Inflammatory macrophage (primary cell): ENCODE measurements at places on chromosomes 13 and 19.
A peak's percentile ranks its signal among the peaks of the same experiment; 100 is the strongest.

DNA sequence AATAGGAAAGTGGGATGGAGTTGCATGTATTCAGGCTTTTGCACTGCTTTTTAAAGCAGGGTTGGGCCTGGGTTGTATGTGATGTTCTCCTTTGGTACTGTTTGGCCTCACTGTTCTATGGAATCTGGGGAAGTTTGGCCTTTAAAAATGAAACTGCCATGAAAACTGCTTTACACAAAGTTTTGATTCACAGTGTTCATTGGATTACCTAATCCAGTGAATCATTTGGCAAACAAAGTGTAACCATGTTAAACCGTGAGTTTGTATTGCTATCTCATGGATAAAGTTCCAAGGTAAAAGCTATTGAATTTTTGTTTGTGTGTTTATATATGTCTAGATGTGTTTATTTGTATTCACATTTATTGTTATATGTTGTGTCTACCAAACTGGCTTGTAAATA, 1658.6 kb downstream of the OLFM4 start:
- DNase-seq, result no peak

GRCh38 chr19:51820011-51820410, 25.1 kb downstream of the FPR3 start:
- DNase-seq, result peak; percentile 77

- DNase-seq, result peak; percentile 7
These were observed at the start of gene PTPRS for GRCh38 chr19:5340637-5341447. PTPRS (minus strand) TSS chr19:5340812; CDS start chr19:5286140, 54,672 bp downstream.

DNA sequence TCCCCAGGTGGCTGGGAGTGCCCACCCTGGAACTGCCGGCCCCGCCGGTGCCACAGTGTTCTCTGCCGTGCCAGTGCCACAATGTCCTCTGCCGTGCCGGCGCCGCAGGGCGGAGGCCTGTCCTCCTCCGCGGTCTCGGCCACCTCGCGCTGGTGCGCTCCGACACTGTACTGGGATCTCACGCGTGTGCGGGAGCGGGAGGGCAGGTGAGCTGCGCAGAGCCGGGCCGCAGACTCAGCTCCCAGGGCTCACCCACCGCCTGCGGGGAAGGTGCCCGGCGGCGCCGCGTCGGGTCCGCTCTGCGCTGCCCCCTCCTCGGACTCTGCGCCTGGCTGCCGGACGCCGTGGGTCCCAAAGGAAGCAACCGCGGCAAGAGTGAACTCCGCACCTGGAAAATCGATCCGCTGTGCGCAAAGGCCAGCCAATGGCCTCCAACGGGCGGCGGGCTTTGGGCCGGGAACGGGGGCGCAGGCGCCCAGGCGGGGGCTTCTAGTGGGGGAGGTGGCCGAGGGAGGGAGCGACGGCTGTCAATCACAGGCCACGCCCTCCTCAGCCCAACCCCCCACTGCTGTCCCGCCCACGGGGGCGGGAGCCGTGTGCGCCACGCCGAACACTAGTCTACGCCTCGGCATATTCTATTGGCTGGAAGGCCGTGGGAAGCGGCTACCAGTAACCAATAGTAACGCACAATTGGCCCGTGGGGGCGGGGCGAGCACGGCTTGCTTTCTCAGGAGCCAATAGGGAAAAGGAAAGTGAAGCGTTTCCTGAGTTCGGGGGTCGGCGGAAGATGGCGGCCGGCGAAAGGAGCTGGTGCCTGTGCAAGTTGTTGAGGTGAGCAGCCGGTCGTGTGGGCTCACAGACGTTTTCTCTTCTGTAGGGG, at the start of gene ALG11:
Gene ALG11 (plus strand): TSS at position 767 of the 880 bp plus-strand sequence. CDS start 21 bp downstream, at position 788.
- DNase-seq, result peak; percentile 100

DNA sequence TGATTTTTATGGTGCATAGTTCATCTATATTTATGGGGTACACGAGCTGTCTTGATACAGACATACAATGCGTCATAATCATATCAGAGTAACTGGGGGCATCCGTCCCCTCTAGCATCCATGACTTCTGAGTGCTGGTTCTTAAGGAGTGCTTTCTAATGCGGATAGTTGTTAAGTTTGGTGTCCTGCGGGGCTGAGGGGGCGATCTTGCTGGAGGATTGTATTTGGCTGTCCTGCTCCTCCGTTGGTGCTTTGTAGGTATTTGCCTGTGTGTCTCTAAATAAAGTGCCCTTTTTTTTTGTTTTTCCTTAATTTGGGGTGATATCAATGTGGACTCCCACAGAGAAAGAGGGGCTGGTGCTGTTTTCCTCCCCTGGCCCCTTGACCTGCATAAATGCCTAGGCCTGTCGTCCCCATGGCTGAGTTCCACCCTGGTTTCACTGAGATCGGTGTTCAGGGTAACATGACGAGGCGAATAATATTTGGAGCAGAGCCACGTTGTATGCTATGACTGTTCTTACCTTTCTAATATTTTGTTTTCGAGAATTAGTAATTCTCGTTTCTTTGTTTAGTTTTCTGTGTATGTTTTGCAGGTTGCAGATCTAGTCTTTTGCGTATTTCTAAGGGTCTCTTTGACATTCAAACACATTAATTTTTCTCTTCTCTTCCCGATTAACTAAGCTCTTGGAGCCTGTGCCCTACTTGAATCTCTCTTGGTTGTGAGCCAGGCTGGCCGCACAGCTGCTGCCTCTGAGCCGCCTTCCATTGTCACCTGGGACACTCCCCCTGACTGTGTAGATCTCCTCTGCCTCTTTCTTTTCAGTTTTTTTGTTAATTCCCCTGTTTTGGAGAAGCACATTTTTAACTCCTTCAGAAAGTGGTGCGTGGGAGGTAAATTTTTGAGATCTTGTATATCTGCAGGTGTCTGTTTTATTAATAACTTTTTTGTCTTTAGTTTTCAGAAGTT, 100.3 kb downstream of the ARHGEF7 start:
- DNase-seq, result no peak

DNA sequence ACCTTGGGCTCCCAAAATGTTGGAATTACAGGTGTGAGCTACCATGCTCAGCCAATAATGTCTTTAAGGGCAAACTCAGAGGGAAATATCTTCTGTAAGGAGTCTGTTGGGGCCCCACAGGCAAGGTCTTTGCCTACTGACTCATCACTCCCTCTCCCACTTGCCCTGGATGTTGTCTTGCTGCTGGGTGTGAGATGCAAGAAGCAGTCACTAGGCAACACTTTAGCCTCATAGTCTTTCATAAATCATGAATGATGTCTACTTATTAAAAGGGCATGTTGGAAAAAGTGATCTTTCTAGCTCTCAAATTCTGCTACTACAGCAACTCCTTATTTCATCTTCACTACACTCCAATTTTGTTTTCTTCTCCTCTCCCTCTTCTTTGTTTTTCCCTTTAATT, 34.6 kb upstream of the SLC10A2 start:
- no peak for DNase-seq

DNA sequence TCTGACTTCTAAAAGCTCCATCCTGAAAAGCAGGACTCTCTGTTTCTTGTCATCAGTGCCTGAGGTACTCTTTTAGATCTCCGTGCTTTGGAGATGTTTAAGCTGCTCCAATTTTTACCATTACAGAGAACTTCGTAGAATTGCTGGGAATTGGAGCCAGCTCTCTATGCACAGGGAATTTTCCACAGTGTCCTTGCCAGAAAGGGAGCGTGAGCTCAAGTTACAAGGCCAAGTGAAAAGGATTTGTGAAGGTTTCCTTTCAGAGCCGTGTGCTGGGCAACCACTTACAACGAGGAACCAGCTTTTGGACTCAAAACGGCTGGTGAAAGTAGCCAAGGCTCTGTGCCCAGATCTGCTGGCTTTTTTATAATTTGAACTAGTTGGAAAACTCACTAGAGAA, 82.6 kb downstream of the NUFIP1 start:
- DNase-seq, result no peak

DNA sequence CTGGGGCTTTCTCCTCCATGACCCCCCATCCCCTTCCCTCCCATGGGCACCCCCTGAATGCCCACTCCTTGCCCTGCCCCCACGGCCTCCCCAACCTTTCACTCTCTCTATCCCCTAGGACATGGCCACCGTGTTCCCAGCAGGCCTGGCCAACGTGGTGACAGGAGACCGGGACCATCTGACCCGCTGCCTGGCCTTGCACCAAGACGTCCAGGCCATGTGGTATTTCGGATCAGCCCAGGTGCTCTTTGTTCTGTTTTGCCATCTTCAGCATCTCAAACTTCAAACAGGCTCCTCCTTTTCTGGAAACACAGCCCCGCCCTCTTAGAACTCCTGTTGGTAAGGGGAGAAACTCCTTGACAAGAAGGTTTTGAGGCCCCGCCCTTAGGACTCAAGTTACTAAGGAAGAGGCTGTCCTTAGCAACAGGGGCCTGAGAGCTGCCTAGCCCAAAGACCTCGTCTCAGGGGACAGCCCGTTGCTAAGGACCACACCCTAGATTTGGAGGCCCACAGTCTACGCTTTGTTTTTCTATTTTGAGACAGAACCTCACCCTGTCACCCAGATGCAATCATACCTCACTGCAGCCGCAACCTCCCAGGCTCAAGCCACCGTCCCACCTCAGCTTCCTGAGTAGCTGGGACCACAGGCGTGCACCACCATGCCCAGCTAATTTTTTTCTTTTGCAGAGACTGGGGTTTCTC, 5.1 kb upstream of the FLT3LG start:
- DNase-seq, result peak; percentile 66

DNA sequence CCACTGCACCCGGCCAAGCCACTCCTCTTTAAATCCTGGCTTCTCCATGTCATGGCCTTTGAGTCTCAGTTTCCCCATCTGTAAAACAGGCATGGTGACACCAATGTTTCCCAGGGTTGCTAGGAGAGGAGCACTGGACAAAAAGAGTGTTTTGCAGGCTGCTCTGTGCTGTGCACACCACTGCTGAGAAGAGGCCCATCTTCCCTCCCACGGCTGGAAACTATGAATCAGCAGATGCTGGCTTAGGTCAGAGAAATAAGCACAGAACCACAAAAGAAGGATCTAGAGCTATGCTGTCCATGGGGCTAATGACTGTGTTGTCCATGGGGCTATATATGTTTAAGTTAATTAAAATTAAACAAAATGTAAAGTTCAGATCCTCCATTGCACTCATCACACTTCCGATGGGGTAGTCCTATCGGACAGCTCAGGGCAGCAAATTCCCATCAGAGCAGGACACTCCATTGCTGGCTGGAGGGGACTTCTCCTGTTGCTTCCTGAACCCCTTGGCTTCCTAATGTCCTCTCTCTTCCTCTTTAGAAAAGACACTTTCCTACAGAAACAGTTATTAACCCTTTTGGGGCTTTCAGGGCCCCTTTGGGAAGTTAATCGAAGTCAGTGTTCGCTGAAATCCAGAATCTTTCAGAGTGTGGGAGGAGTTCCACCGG, 37.1 kb downstream of the TSHZ3 start:
- peak; percentile 88 for DNase-seq

- no peak for DNase-seq
These were observed 24.5 kb downstream of the TMED1 start for GRCh38 chr19:10811391-10812111.

- no peak for DNase-seq
These were observed 37.7 kb upstream of the PDCD5 start for GRCh38 chr19:32543115-32543900.

DNA sequence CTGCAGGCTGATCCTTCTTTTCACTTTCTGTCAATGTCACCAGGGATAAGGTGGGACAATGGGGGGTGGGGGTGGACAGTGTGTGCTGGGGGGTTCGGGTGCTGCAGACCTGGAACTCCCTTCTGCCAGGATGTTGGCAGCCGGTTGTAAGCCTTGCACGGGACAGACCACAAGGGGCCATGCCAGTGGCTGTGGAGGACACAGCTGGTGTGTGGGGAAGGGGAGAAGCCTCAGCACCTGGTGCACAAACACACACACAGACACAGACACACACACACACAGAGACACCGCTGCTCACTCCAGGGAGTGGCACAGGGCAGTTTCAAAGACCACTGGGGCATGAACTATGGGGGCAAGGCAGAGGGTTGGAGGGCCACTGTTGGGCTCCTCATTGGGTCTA, 3.6 kb downstream of the F2RL3 start:
- DNase-seq, result no peak

DNA sequence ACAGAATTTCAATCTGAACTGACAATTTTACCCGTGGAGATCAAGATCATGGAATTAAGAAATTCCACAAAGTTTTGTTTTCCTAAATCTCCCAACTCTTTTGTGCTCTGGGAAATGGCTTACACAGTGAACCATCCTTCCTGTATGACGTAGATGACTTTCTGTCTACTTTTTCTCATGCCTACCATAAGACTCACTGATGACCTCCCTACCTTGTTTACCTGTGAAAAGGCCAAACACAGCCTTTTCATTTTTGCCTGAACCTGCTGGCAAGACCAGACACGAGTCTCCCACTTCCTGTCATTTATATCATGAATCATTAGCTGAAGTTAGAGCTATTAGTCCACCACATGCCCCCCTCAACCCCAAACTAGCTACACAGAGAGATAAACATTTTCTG, 4.6 kb upstream of the KBTBD6 start:
- DNase-seq, result no peak

DNA sequence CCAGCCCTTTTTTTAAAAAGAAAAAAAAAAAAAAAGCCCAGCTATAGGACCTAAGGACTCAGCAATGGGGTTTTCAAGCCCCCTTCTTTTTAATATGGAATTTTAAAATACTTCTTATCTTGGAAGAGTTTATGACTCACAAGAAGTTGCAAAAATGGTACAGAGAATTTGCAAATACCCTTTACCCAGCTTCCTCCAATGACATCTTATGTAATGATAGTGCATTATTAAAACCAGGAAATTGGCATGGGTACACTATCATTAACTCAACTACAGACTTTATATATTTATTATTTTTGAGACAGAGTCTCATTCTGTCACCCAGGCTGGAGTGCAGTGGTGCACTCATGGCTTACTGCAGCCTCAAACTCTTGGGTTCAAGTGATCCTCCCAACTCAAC, 16.1 kb downstream of the TMEM38A start:
- DNase-seq, result peak; percentile 80

DNA sequence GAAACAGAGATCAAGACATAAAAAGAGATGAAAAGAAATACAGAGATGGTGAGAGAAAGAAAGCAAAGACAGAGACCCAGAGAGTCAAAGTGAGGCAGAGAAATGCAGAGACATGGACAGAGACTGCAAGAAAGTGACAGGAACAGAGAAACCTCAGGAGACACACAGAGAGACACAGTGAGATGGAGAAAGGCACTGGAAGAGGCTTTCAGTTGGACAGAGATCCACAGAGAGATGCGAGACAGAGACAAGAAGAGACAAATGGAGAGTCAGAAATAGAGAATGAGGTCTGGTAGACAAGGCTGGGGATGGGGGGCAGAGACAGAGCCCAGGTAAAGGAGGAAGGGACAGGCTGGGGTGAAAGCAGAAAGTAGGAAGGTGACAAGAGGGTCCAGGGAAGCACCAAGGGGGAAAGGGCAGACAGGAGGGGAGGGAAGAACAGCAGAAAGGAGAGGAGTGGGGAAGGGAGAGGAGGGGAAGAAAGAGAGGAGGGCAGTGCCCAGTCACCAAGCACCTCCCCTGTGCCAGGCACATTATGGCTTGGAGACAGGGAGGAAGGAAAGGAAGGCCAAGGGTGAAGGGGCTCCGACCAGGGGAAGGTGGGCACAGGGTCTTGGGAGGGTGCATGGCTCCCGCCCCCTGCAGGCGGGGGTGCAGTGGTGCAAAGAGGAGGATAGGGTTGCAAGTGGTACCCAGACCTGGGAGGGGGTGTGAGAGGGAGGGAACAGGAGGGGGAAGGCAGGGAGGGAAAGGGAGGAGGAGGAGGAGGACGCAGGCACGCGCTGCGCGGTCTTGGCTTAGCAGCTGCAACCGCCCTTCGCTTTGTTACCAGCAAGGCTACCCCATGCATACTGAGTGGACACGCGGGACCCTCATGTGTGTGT, 38.4 kb downstream of the DEDD2 start:
- DNase-seq, result no peak
